ENCODE measurements at places on chromosomes 11 and 22.

DNA sequence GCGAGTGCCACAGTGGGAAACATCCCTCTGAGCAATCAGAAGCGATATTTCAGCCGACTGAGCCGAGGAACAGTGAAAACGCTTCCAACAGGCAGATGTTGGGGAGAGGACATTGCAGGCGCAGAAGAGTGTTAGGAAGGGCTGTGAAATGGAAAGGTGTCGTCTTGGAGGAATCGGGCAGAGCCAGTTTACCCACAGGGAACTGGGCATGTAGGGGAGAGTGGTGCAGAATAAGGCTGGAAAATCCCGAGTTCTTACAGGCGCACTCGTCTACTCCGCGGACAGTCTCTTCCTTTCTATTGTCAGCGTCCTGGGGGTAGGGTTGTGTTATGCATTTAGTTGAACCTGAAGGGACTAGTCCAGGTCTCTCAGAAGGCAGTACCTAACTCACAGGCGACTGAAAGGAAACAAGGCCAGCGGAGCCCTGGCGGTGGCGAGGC lies 1.1 kb upstream of the APLP2 start:
- DNase-seq, result no peak

DNA sequence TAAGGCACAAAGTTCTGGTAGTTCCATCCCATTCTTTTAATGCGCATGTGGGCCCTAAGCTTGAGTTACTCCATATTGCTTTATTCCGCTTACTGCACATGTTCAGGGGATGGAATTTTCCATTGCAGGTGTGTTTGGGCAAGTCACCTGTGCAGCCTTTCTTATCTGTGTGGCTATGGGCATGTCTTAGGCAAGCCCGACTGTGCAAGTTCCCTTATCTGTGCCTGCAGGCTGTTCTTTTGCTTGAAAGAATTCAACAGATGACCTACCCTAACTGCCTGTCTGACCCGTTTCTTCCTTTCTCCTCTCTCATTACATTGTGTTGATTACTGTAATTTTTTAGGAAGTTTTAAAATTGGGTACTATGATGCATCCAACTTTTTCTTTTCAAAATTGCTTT lies 363.6 kb downstream of the TTC28 start:
- DNase-seq, result no peak

DNA sequence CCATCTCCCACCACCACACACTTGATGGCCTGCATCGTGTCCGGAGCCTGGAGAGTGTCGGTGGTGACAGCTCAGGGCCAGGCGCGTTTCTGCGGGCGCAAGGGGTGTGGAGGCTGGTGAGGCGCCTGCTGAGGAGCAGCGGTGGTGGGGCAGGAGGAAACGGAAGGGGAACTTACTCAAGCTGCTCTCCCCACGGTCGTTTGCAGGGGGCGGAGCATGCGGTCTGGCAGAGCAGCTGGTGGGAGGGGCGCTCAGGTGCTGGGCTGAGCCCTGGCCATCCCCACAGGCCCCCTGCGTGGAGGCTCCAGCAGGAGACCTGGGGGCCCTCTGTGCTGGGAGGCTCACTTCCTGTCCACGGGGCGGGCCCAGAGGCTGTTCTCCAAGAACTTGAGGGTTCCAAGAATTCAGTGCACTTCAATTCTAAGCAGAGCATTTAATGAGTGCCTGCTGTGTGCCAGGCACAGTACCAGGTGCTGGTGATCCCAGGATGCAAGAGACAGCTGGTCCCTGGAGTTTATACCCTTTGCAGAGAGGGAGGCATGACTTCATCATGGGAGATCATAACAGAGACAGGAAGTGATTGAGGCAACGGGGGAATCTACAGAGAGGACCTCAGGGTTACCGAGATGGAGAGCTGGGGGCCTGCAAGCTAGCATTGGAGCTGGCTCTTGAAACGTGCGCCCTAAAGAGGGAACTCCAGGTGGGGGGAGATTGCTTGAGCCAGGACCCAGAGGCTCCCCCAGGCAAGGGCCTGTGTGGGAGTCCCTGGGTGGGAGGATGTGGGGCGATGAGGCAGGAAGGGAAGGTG lies at the start of gene RAC2:
Gene RAC2 (minus strand): TSS at position 156 of the 808 bp plus-strand sequence. CDS start 121 bp downstream, at position 35.
- peak; percentile 63 for DNase-seq

DNA sequence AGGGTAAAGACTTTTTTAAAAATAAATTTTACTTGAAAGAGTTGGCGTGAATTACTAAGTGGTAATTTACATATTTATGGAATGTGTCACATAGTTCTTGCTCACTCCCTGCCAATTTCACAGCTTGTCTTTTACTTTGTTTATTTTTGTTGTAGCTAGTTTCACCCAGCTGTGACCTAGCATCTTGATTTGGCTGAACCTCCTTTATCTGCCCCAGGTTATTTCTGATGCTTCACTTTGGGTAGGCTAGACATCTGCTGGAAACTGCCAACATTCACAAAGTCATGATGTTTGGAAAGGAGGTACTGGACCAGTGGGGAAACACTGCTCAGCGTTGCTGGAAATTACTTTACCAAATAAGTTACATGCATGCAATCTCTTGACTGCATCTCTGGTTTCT lies 1676.0 kb upstream of the RAG2 start:
- no peak for DNase-seq
